ENCODE measurements at places on chromosomes 16 and 17. TPM values are rescaled to one million over a fixed set of nuclear protein-coding genes. Genes with fewer than 3 reads are reported as not detected.

KCNJ18 gene
- total RNA-seq, result not detected

TEKT5 gene
- not detected for total RNA-seq

DHX38 gene
- 70.9 TPM for total RNA-seq

TNK1 gene
- 1.6 TPM for total RNA-seq

TMC6 gene
- 511 TPM for total RNA-seq

EVI2B gene
- 97.7 TPM for total RNA-seq

ADGRG1 gene
- total RNA-seq, result 0.63 TPM

SLC5A2 gene
- total RNA-seq, result 0.17 TPM

GINS2 gene
- 31.8 TPM for total RNA-seq

MAPT gene
- 0.26 TPM for total RNA-seq
